Uterus (tissue), 4 donors: ENCODE measurements at places on chromosomes 7 and 10. TPM values are rescaled to one million over a fixed set of nuclear protein-coding genes. Genes with fewer than 3 reads are reported as not detected.

DNA sequence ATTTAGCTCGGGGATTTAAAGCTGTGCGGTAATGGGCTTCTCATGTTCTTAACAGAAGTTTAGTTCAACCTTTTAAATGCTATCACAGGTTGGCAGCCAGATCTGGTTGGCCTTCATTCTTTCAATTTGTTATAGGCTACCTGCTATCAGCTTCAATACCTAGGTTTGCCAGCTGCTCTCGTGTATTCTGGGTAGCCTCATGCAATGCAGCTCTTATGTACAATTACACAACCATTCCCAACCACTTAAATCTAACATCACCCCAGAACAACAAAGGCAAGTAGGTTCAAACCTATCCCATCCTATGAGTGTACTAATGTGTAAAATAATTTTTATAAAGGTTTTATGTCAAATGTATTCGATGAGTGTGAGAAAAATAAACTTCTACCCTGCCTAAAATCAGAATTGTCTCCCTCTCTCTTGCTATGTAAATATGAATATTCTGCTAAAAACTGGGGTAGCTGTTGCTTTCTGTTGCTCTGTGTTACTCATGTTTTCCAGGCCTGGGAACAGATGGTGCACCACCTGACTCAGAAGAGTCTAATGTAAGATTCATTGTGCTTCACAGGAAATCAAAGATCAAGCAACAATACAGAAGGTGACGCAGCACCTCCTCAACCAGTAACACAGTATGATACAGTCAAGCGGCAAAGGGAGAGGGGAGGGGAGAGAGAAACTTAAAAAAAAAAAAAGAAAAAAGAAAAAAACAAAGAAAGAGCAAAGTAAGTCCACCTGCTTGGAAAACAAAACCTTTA lies 188.6 kb downstream of the ETV1 start:
- H3K4me3 ChIP-seq, result no peak overlapping the region
- H3K27ac ChIP-seq, result no peak overlapping the region
- no peaks in the 10 kb centered on the region for H3K27me3 ChIP-seq
- no peak for DNase-seq
- no peaks in the 10 kb centered on the region for H3K4me1 ChIP-seq

GRCh38 chr10:42990016-42990720 lies 86.7 kb upstream of the RET start:
- no peak overlapping the region for H3K27ac ChIP-seq
- no peaks in the 10 kb centered on the region for H3K27me3 ChIP-seq
- DNase-seq, result no peak
- no peaks in the 10 kb centered on the region for H3K4me1 ChIP-seq
- no peaks in the 10 kb centered on the region for H3K36me3 ChIP-seq

DNA sequence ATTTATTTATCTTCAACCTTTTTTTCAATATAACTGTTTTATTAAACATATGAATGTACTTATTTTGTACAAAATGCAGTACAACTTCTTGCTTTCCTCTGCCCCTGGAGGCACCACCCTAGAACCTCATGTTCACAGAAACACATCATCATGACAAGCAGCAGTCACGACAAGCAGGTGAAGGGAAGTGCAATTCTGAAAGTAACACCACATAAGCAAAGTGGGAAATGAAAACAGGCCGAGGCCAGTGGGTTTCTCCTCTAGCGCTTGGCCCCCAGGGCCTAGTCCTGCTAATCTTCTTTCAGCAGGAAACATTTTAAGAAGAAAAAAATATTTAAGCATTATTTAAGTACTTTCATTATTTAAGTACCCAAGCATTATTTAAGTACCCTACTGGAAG lies 598.1 kb downstream of the SH2D4B start:
- H3K36me3 ChIP-seq, result no peaks in the 10 kb centered on the region
- H3K4me1 ChIP-seq, result no peaks in the 10 kb centered on the region
- no peaks in the 10 kb centered on the region for H3K27me3 ChIP-seq

GRCh38 chr10:129940617-129941198 lies 23.4 kb downstream of the EBF3 start:
- H3K36me3 ChIP-seq, result no peaks in the 10 kb centered on the region
- no peak overlapping the region for H3K4me3 ChIP-seq
- no peak for DNase-seq
- no peaks in the 10 kb centered on the region for H3K27me3 ChIP-seq
- H3K4me1 ChIP-seq, result no peaks in the 10 kb centered on the region
- H3K27ac ChIP-seq, result no peak overlapping the region

- DNase-seq, result peak; percentile 27
- H3K4me1 ChIP-seq, result no peaks in the 10 kb centered on the region
- no peaks in the 10 kb centered on the region for H3K27me3 ChIP-seq
- peak overlapping the region; percentile 95 for H3K27ac ChIP-seq
Observed at GRCh38 chr7:122143376-122143750, 686 bp downstream of the AASS start.

GRCh38 chr10:109592391-109592790 lies 330.9 kb downstream of the XPNPEP1 start:
- no peaks in the 10 kb centered on the region for H3K4me1 ChIP-seq
- no peaks in the 10 kb centered on the region for H3K27me3 ChIP-seq
- no peak overlapping the region for H3K27ac ChIP-seq
- DNase-seq, result no peak
- no peak overlapping the region for H3K4me3 ChIP-seq

DNA sequence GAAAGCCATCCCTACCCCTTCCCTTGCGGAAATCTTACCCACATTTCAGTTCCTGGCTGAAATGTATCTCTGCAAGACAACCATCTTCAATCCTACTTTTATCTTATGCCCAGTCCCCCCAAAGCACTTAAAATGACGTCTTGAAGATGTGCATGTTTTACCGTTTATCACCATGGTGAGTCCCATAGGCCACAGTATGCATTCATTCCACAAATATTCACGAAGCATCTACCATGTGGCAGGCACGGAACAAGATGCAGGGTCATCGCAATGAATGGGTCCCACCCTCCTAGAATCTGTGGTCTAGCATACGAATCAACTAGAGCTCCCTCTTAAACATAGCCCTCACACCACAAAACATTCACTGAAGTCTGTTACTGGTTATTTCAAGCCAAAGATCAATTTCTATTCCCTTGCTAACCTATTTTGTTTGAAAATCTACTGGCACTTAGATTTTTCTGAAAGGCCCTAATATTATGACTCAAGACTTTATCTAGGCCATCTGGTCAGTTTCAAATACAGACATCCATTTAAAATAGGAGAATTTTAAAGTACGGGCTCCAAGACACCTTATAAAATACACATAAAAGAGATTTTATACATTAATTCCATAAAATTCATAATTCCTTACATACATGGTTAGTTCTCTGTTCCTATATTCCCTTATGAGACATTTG lies 99.4 kb downstream of the PARD3 start:
- no peaks in the 10 kb centered on the region for H3K4me1 ChIP-seq
- H3K36me3 ChIP-seq, result no peaks in the 10 kb centered on the region
- H3K27ac ChIP-seq, result no peak overlapping the region
- DNase-seq, result no peak
- H3K27me3 ChIP-seq, result no peaks in the 10 kb centered on the region

- no peaks in the 10 kb centered on the region for H3K27me3 ChIP-seq
- H3K4me1 ChIP-seq, result no peaks in the 10 kb centered on the region
- no peak for DNase-seq
Observed at GRCh38 chr7:3179456-3179855, 121.6 kb upstream of the SDK1 start.

GRCh38 chr10:26044141-26044749 lies 110.2 kb downstream of the MYO3A start:
- H3K4me3 ChIP-seq, result no peak overlapping the region
- no peak for DNase-seq
- H3K36me3 ChIP-seq, result no peaks in the 10 kb centered on the region

Gene C7orf33
- not detected for total RNA-seq

Gene CLEC2L
- total RNA-seq, result 0.21 TPM
